ENCODE measurements at places on chromosomes 3 and 15.

GRCh38 chr3:39140341-39140971 is 12.9 kb downstream of the CSRNP1 start:
- no peak for DNase-seq

DNA sequence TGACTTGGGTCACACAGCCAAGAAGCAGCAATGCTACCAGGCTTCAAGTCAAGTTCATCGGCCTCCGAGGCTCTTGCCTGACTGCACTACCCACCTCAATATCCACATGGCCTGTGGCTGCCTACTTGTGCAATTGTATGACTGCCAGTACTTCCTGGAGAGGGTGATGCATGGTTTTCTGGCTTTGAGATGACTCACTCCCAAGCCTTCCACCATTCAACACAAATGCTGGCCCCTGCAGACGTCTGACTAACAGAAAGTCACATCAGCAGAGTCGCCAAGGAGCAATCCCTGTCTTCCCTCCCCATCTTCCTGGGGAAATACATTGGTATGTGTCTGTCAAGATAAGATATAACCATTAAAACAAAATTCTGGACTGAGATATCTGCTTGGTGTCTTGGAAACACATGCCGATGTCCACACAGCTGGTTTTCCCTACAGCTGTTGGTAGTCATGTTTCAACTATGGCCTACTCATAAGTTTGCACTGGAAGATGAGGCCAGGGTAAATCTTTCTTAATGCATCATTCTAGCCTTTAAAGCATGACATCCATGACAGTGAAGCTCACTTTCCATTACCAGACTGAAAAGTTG is 79.6 kb upstream of the SPATA12 start:
- DNase-seq, result peak; percentile 82

GRCh38 chr15:78213956-78214355 is 20.4 kb downstream of the ACSBG1 start:
- no peak for DNase-seq

DNA sequence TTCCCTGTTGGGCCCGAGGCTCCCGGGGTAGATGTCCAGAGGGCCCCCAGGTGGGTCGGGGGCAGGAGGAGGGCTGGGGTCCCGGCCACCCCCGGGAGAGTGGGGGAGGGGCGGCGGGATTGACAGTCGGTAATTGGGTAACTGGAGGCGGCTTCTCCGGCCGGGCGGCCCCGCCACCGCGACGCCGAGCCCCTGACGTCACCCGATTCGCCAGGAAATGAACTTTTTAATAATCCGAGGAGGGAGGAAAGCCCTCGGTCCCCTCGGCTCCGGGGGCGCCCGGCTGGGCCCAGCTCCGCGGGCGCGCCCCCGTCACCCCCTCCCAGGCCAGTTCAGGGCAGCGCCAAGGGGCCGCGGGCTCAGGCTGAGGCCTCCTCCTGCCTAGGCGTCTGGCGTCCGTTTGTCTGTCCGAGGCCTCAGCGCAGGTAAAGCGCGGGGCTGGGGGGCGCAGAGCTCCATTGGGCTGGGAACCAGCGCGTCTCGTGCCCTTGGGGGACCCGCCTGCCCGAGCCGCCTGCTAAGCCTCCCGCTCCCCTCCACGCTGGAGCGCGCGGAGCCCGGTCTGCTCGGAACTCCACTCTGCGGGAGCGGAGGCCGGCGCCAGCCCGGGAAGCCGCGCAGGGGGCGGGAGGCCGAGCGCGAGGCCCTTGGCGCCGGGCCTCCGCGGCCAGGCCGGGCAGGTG is 3.9 kb downstream of the GATA2 start:
- DNase-seq, result peak; percentile 47

- DNase-seq, result no peak
These were observed 101.4 kb downstream of the ABI3BP start for GRCh38 chr3:100891827-100892226.

- no peak for DNase-seq
These were observed 24.9 kb upstream of the FAH start for GRCh38 chr15:80127911-80128310.

- DNase-seq, result no peak
These were observed 49.8 kb downstream of the KCNMB2 start for GRCh38 chr3:178586076-178586475.

GRCh38 chr3:97684490-97684889 is 80.1 kb upstream of the ARL6 start:
- DNase-seq, result no peak

DNA sequence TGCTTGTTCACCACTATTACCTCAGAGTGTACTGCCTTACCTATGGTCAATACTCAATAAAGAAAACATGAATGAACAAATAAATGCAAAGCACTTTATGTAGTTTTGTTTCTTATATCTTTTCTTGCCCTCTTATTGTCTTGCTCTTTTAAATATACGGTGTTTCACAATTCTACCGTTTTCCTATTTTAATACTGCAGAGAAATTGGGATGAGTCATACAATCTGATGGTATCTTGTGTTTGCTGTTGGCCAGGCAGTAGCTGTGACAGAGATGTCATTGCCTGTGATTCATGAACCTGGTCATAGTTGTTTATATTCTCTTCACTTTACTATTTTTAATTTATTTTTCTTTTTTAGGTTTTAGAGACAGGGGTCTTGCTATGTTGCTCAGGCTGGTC is 48.3 kb downstream of the SERP1 start:
- DNase-seq, result peak; percentile 63

DNA sequence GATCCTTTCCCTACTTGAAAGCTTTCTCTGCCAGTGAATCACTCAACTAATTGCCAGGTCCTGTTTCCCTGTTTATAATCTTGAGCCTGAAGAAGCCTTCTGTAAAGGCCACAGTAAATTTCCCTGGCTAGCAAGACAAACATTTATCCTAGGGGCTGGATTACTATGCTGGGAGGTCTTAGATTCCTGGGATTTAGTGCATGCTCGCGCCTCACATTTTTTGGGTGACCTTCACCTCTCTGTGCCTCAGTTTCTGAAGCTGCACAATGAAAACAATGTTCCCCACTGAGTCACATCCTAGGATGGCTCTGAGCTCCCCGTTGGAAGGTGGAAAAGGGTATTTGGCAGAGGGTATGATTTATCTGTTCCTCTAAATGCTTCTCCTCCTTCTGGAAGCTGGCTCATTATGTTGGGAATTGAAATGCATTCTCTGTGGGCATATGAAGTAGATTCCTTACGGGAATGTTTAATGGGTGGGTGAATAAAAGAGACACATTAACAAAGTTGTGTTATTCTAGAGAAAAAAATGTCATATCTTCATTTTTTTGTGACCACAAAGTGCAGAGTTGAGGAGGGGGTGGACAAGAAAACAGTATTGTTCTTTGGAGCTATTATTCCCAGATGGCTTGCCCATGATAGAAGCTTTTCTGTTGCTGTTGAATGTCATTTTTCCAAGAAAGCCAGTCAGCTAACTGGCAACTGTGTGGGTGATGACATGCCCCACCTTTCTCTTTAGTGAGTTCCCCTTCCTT is 32.4 kb downstream of the LSM3 start:
- DNase-seq, result no peak

- no peak for DNase-seq
These were observed 217.4 kb upstream of the CD96 start for GRCh38 chr3:111324645-111325044.

GRCh38 chr3:69806735-69807438 is 67.6 kb downstream of the MITF start:
- DNase-seq, result peak; percentile 37

DNA sequence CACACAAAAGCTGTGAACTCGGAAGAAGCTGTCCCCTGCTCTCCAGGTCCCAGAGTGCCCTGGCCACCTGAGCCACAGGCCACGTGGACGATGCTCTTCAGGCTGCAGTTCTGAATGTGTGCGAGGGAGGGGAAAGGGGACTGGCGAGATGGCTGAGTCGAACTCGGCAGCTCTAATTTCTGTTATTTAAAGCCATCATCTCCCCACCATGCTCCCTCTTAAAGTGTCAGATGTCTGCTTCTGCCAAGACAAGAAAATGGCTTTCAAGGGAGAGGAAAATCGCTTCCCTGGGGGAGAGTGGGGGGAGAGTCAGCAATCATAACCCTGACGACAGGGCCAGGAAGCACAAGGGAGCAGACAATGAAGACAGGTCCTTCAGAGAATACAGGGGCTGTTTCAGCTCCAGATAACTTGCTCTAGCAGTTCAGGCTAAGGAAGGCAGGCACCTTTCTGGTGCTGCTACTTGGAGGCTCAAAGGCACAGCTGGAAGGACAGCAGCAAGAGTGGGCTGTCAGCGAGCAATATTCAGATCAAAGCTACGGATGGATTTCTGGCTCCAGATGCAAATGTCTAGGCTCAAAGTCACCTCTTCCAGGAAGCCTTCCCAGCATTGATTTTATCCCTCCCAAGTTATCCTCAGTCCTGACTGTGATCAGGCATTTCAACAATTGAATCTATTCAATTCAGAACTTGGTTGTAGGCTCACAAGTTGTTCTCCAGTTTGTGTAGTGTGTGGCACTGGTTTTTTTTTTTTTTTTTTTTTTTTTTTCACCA is 15.5 kb upstream of the CCDC33 start:
- DNase-seq, result no peak

- no peak for DNase-seq
These were observed 86.0 kb upstream of the VEPH1 start for GRCh38 chr3:157589211-157589610.

DNA sequence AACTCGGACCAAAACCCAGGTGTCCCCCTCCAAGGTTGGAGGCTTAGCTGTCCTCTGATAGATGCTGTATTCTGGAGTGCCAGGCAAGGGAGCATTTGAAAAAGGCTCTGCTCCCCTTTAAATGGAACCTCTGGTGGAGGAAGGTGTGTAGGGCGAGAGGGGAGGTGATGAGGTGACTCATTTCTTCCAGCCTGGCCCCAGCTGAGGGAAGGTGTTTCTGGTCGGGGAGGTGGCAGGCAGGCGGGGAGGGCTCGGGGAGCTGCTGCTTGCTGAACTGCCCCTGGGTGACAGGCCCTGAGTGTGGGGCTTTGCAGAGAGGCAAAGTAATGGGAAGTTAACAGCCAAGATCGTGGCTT is 18.8 kb downstream of the PSTPIP1 start:
- no peak for DNase-seq

GRCh38 chr3:24480497-24480896 is 14.2 kb downstream of the THRB start:
- DNase-seq, result no peak

DNA sequence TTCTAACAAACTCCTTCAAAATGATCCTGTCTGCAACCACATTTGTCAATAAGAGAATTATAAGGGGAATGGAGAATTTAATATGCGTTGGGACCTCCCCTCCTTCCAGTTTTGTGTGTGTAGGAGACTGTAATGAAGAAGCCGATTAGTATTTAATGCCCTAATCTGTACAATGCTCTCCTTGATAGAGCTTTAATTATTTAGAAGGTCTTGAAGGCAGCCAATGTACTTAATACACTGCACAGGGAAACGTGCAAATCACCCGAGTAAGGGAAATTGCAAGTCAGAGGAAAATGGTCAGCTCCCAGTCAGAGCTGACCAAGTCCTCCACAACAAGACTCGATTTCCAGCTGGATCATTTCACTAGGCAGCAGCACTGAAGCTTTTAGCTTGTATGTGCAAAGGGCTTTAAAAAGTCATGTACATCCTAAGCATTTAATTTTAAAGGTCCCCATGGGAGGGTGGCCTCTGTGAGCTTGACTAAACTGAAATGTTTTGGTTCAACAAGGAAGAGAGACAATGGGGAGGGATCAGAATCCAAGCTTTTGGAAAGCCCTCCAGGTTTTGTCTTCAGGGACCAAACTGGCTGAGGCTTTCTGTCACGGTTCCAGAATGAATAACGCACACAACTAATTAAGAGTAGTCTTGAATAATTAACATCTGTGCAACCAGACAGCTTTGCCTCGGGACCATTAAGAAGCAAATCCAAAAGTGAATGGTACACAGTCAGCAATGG is 159.8 kb upstream of the MITF start:
- no peak for DNase-seq

DNA sequence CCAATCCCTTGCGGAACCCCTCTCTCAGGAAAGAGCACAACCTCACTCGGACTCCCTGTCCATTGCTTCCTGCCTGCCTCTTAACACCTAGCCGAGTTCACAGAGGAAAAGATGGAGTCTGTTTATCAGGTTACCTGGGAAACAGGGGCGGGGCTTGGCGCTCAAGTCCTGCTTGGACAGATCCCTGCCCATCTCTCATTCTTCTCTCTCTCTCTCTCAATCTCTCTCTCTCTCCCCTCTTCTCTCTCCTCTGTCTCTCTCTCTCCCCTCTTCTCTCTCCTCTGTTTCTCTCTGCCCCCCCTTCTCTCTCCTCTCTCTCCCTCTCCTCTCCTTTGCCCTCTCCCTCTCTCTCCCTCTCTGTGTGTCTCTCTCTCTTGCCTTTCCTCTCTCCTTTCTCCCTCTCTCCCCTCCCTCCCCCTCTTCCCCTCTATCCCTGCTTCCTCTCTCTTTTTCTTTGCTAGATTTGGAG is at the start of gene EFHB:
TSS of gene EFHB (minus strand) at position 120 of the 469 bp plus-strand sequence. CDS start 199 bp downstream, outside the sequence.
- no peak for DNase-seq

- no peak for DNase-seq
These were observed 13.7 kb downstream of the TKT start for GRCh38 chr3:53242155-53242554.

Measured in H4 (cell line).